NCI-H774 (cell line): ENCODE measurements at places on chromosomes 3 and 15.

DNA sequence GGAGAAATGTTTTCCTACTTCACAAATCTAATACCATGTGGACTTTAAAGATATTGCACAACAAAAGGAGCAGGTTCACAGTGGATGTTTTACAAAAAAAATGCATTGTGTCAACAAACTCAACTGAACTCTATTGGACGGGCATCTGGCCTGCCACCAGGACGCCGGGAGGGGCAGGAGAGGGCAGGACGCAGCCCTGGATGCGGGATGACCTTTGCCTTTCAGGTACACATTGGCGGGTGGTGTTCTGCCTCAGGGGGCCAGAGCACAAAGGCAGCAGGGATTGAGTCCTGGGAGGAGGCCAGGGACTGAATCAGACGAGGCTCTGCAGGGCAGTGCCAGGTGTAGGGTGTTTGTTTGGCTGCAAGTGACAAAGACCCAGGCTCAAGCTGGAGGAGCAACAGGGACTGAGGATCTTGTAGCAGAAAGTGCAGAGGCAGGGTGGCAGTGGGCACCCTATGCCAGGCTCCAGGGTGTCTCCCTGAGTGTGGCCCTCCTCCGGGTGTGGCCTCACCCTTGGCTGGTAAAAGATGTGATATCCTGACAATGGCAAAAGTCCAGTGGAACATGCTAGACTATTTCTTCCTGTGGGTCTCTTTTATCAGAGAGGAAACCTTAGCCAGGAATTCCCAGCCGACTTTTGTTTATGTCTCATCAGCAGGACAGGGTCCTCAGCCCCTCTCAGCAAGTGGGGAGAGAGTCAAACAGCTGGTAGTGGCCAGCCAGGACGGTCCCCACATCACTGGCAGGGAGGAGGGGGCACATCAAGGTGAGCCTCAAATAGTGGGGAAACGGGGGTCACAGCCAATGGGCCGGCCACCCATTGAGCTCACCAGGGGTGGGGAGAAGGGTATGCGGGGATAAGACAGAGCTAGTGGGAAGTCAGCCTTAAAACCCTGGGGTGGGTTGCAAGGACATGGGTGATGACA lies 29.7 kb upstream of the KLF13 start:
- peak; percentile 58 for DNase-seq

GRCh38 chr3:178714925-178715832 lies 178.9 kb downstream of the KCNMB2 start:
- no peak for DNase-seq

- no peak for DNase-seq
These were observed 1.5 kb downstream of the WHAMM start for GRCh38 chr15:82810890-82811426.

DNA sequence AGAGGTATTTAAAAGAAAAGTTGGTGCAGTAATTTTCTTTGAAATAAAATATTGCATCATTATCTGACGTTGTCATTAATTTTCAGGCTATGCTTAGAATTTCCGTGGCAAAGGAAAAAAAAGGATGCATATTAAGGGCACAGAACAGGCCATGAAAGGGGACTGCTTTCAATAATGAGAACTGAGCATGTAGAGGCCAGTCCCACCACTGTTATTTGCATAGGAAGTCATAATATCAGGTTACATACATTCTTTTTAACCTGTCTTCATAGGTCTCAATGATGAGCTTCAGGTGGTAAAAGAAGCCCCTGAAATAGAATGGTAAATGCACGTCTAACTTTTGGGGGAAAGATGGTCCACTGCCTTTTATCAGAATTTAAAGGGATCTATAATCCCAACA lies 272.1 kb upstream of the ALCAM start:
- DNase-seq, result no peak

- no peak for DNase-seq
These were observed 506.4 kb downstream of the FGF12 start for GRCh38 chr3:192220915-192221314.

- DNase-seq, result no peak
These were observed 4.5 kb upstream of the IL17RC start for GRCh38 chr3:9912294-9912935.

GRCh38 chr3:155995525-155996370 lies 124.6 kb upstream of the KCNAB1 start:
- peak; percentile 38 for DNase-seq

- DNase-seq, result no peak
These were observed 7.0 kb downstream of the HDGFL3 start for GRCh38 chr15:83200589-83200988.

DNA sequence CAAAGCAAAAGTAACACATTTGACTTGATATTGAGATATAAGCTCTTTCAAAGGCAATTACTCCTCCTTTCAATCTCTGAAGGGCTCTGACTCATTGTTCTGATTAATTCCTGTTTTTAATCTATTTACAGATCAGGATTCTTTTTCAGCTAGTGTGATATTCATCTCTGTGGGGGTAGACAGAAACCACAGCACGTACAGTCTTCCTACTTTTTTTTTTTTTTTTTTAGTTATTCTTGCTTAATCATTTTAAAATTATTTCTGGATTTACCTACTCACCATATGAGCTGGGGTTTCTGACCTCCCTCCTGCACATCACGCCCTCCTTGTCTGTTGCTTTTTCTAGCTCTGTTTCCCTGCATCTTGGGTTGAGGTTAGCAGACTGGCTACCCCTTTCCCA lies 1.4 kb downstream of the CNTN3 start:
- no peak for DNase-seq

DNA sequence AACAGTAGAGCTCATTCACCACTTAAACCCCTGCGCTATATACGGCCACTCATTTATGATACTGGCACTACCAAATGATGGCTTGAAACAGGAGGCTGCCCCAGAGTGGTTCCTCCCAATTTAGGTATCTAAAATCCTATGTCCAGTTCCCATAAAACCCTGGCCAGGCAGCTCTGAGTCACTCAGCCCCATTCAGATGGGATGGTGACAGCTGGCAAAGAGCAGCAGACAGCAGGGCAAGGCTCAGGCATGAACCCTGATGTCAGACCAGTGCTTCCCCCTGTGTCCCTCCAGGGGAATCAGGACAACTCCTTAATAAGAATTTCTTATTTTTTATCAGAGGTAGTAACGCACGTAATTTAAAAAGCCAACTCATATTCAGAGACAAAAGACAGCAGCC lies 77.2 kb upstream of the RNU6-1 start:
- no peak for DNase-seq

- DNase-seq, result no peak
These were observed 47.6 kb downstream of the TXNRD3 start for GRCh38 chr3:126607214-126607908.

DNA sequence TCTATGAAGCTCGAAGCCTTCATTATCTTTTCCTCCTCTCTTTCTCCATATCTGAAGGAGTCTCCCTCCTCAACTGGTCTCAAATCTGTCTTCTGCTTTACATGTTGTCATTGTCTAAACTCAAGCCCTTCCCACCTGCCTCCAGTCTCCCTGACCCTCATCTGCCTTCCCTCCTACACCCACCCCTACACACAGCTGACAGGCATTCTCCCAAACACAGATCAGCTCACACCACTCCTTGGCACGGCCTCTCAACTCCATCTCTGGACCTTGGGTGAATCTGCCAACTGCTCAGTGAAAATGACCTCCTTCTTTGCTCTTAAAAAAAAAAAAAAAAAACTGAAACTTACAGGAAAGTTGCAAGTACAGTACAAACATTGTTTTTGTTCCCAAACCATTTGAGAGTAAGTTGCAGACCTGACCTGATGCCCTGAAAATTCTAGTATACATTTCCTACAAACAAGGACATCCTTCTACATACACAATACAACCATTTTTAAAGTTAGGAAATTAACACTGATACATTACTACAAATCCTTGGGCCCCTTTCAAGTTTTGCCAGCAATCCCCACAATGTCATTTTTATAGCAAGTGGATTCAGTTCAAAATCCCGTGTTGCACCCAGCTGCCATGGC lies 49.4 kb upstream of the UBE2E1 start:
- no peak for DNase-seq

DNA sequence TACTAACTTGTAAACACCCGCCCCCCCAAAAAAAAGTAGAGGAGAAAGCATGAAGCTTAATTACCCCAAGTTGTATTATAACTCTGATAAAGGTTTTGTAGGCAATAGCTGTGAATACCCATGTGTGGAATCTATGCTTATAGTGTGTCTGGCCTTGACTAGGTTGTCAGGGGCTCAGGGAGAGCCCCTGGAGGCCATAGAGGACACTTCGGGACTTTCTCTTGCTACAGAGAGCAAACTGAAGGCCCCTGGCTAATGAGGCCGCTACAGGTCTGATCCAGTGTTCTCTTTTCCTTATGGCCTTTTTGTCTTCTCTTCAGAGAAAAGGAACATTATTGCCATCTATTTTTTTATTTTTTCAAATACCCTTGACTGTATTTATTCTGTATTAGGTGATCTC lies 19.1 kb upstream of the SCAANT1 start:
- no peak for DNase-seq

DNA sequence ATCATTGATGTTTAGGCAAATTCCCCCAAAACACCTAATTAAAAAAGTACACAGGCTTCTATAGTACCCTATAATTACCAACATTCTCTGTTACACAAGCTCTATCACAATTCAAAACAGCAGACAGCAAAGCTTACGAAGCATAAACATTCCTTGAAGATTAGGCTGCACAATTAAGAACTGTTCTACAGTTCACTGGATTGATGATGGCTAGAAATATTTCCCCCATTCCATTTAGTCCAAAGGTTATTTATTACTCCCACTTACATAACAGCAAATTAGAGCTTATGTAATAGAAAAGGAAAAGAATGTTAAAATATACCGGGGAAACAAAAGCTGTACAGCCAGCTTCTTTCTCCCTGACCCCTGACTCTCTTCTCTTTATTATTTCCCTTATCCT lies 49.3 kb downstream of the UACA start:
- DNase-seq, result no peak

DNA sequence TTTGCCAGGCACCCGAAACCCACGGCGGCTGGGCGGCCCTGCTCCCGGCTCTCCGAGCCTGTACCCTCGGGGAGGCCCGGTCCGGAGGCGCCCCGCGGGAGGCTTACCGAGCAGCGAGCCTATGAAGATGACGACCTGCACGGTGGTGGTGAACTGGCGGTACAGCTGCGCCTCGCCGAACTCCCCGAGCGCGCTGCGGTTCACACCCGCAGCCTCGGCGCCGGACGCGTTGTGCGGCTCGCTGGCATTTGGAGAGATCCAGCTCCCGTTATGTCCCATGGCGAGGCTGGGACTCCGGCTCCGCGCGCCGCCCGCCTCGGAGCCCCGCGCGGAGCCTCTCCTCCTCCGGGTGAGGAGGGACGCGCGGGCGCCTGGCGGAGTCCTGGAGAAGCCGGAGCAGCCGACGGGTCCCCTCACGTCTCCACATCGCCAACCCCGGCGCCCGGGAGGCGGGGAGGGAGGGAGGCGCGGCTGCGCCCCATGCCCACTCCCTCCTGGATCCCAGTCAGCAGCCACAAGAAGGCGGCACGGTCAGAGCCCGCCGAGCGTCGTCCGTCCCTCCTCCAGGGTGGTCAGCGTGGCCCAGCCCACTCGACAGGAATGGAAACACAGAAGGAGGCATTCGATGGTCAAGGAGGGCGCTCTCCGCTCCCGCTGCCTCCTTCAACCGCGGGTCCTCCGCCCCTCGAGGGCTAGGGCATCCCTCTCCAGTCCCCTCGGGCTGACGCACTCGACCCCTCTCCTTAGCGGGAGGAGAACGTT lies at the start of gene GPR176:
TSS of gene GPR176 (minus strand) at position 519 of the 762 bp plus-strand sequence. CDS start at position 279, 240 bp downstream.
- no peak for DNase-seq

DNA sequence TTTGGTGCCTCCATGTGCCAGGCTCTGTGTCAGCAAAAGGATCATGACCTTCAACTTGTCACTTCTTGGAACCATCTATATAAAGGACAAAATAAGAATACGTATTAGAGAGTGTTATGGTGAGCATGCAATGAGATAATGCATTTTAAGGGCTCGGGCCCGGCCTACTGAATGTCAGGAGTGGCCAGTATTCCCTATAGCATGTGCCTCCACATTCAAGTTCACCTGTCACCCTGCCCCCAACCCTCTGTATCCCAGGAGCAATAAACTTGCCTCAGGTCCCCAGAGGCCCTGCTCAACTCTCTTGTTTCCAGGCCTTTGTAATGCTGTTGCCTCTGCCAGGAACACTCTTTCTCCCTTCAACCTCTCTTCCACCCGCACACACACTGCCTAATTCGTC lies 90.2 kb upstream of the SLC6A11 start:
- no peak for DNase-seq

DNA sequence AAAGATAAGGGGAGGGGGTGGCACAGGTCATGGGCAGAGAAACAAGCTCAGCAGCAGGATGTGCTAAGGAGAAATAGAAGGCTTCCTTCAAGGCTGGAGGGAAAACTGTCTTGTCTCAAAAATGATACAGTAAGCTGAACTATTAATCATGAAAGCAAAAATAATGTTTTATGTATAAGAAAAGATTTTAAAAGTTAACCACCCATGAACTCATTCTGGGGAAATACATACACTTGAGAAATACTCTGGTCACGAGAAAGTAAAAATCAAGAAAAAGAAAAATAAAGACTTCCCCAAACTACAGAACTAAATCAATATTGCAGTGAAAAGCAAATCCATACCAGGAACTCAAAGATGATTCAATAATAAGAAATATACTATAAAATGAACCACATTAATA lies 80.7 kb downstream of the KLF13 start:
- DNase-seq, result no peak

DNA sequence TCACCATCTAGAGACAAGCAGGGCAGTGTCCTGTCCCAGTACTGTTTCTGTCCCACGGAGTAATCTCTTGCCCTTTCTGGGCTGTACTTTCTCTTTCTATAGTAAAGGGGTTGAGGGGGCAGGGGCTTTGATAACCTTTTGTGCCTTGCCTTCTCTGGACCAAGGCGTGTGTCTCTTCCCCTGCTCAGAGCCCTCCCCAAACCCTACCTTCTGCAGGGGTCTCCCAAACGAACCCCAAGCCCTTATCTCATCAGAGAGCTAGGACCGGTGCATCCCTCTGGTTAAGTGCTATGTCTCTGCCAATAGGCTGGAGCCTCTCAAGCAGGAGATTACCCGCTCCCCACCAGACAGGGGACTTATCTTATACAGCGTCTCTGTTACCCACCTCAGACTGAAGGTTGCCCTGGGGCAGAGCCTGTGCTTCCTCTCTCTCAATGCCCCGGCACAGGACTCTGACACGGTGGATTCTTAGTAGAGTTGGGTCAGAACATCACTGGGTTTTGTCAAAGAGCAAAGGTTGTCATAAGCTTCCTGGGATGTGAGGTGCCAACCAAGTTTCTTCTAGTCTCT lies 2.9 kb downstream of the PLEKHO2 start:
- no peak for DNase-seq

GRCh38 chr3:112095731-112096130 lies 9.5 kb downstream of the C3orf52 start:
- DNase-seq, result no peak

- no peak for DNase-seq
These were observed 90.6 kb downstream of the CHST2 start for GRCh38 chr3:143210141-143210540.

GRCh38 chr3:57091521-57092273 lies 31.2 kb downstream of the SPATA12 start:
- no peak for DNase-seq

- DNase-seq, result no peak
These were observed 42.9 kb downstream of the RGMA start for GRCh38 chr15:93046120-93046519.
